T-helper 17 cell (primary cell): ENCODE measurements at places on chromosomes 1 and 21.

GRCh38 chr1:198904321-198904720 lies 265.5 kb downstream of the PTPRC start:
- no peak for DNase-seq

DNA sequence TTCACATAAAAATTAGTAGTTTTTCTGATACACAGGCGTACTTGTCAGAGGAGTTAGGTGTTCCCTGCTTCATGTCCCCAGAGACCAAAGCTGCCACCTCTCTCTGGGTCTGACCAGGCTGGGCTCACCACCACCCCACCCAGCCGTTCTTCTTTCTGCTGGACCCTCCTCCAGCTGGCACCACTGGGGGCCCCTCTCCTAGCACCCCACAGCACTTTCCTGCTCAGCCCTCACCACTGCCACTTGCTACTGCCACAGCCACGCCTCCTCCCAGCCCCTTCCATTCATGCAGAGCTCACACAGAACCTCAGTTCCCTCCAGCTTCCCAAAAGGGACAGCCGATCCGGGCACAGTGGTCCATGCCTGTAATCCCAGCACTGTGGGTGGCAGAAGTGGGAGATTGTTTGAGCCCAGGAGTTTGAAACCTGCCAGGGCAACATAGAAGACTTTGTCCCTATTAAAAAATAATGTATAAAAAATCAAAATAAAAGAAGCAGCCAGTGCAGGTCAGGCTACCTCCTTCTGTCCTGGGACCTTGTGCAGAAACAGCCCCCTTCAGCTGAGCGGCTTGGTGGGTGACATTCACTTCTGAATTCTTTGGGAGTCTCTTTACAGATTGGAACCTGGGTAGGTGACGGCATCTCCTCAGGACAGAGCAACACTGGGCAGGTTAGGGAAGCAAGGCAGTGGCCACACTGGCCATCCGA lies 208.3 kb downstream of the TOMM20 start:
- DNase-seq: no peak

GRCh38 chr1:18923756-18924211 lies 21.4 kb upstream of the ALDH4A1 start:
- no peak for DNase-seq

DNA sequence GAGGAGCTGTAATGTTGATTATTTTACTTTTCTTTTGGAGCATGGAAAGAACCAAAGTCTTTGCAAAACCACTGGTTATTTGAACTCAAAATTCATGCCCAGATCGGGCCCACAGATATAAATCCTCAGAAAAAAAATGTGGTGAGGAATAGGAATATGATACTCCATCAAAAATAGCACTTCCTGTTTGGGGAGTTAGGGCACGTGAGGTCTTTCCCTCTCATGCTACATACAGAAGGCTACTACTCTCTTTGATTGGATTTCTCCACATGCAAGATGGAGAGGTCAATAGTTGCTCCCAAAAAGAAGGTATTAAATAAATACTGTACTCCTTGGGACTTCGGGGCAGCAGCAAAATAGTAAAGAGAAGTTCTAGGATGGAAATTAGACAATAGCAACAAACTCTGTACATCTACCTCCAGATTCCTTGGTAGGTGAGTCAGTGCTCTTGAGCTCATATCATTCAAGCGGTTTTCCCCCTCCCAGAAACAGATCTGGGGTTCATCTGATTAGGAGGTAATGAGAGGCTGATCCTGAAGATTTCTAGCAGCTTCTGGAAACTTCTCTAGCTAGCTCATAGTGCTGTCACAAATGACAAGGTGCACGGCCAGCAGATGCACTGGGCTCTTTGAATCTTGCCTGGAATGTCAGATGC lies 47.1 kb downstream of the SLC9C2 start:
- no peak for DNase-seq

GRCh38 chr1:223732993-223733798 lies 20.9 kb downstream of the CAPN2 start:
- DNase-seq: no peak

- no peak for DNase-seq
Measured at GRCh38 chr1:57019236-57019839, 53.5 kb upstream of the C8B start.

- no peak for DNase-seq
Measured at GRCh38 chr1:211697356-211697755, 21.9 kb upstream of the NEK2 start.

- DNase-seq: no peak
Measured at GRCh38 chr1:87880098-87880760, 551.5 kb downstream of the LMO4 start.
